ENCODE measurements at places on chromosomes 1 and 21. TPM values are rescaled to one million over a fixed set of nuclear protein-coding genes. Genes with fewer than 3 reads are reported as not detected.

GRCh38 chr21:16419188-16419921, 689.6 kb downstream of the USP25 start:
- DNase-seq, result no peak

DNA sequence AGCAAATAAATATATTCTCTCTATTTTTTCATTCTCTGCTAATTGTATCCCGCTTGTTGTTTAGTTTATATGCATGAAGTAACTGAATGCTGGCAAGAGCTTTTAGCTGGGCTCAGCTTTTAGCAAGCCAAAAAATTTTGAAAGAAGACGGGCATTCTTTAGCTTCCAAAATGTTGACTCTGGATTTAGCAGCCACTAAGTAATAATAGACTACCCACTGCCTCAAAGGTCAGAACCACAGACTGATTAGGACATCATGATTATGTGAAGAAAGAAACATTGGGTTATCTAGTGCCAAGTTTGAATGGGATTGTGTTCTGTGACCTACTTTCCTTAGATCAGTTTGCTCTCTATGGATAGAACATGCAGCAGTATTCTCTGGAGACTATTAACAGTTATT, 80.3 kb upstream of the DPH5 start:
- DNase-seq, result no peak

DNA sequence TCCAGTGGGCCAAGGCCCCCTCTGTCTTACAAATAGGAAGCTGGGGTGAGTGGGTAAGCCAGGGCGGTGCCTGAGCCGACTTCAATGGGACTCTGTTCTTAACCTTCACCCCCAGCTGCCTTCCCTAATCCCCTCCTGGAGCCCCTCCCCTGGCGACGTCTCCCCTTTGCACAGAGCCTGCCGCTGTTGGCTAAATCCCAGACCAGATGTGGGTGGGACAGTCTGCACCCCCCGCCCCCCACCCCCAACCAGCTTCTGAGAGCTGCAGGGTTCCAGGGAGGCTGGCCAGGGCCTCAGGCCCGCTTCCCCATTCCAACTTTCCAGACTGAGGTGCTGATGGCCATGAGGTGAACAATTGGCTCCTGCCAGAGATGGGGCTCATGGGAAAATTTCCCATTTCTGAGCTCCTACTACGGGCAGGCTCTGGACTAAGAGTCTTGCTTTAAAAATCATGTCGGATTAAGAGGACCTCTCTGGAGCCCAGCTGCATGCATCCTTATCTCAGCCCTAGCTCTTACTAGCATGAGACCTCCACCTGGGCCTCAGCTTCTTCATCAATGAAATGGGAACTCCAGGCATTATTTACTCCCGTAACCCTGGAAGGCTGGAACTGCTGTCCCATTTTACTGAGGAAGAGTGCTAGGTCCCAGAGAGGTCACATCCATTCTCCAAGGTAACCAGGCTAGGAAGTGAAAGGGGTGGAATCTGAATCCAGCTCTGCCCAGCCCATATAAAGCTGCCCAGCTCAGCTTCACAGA, 6.4 kb downstream of the COL8A2 start:
- DNase-seq, result no peak

DNA sequence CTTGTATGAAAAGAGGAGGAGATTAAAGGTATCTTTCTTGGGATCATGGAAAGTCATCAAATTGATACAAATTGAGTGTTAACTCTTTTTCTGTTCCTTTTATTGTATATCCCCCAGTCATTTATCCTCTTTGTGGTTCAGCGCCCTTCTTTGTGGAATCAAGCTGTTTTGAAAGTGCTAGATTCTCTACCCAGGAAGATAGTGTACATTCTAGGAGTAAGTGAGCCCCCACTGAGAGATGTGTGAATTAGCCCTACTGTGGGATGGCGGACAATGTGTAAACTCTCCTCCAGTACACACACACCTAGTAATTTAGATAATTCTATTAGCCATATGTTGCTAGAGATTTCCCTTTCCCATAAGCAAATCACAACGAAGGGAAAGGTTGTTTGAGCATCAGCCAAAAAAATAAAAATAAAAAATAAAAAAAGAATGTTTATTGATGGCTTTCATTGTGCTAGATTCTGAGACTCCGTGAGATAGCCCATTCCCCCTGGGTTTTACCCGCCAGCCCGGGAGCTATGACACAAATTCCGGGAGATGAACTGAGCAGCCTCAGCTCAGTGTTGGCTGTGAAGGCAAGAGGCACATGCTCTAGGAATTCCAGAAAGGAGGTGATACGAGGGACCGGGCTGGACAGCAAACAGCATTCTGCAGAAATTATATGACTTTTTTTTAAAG, 378.4 kb upstream of the RUNX1 start:
- DNase-seq, result no peak

- DNase-seq, result no peak
Observed at GRCh38 chr1:87794788-87795614, 466.3 kb downstream of the LMO4 start.

GRCh38 chr1:200038981-200039848, 11.7 kb downstream of the NR5A2 start:
- no peak for DNase-seq

Gene ATP13A2
- 63.3 TPM for total RNA-seq

Gene PGLYRP4
- 0.27 TPM for total RNA-seq

Gene ERG
- 89.1 TPM for total RNA-seq

Gene SEC16B
- 0.54 TPM for total RNA-seq

Gene OR2T35
- not detected for total RNA-seq

Gene MYCL
- 0.27 TPM for total RNA-seq

Gene KRTAP21-2
- not detected for total RNA-seq

Gene NBPF20
- 0.54 TPM for total RNA-seq

Gene VANGL2
- 3.8 TPM for total RNA-seq

Gene AUNIP
- total RNA-seq, result 1.3 TPM
